Activated naive CD4-positive, alpha-beta T cell (primary cell): ENCODE measurements at places on chromosomes 1 and 21.

- no peak for DNase-seq
These were observed 22.2 kb upstream of the PRSS38 start for GRCh38 chr1:227793079-227793947.

DNA sequence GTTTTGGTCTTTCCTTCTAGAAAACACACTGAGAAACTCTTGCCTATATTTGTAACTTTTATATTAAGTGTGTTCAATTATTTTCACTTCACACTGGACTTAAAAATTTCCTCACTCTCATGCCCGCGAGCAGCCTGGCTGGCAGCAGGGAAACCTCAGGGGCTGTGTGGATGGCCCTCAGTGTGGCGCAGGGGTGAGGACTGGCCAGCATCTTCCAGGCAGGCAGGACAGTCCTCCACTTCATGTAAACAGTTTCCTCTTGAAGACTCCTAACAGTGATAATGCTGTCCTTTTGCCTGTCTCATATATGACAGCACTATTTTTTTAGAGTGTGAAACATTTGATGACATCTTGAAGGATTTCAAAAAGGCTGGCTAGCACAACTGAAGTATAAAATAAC is 618.6 kb downstream of the KIF26B start:
- DNase-seq: no peak

DNA sequence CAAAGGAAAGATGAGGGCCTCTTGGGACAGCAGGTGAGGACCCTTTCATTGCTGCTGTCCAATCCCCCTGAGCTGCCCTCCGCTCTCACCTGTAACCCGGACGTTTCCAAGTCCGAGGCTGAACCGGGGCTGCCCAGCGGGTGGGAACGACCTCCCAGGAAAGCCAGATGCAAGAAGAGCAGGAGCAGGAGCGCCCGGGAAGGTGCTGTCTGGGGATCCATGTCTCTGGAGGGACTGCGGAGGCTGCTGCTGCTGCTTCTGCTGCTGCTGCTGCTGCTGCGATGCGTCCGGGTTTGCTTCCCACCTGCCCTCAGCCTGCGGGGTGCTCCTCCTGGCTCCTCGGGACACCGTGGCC is at the start of gene NPPB:
TSS of gene NPPB (minus strand) at position 333 of the 355 bp plus-strand sequence. CDS start at position 221, 112 bp downstream.
- DNase-seq: no peak

DNA sequence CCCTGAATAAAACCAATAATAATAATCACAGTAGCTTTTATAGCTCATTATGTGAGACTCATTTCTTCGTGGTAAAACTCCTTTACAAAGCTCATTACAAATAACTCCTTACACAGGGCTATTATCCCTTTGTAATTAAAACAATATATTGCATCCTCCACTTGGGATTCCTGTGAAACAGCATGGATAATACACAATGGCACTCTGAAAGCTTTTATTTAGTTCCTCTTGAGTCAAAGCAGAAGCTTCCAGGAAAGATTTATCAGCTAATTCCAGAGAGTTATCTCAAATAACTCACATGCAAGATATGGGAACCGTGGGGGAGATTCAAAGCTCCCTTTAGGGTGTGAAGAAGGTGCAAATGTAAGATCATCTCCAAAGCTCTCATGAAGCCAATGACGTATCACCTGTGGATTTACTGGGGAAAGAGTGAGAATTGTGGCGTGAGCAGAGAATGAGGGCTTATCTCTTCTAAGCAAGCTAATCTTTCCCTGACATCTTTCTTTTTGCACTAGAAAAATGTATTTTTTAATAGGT is 60.4 kb upstream of the GJA5 start:
- DNase-seq: no peak

- DNase-seq: no peak
These were observed 335.7 kb downstream of the CHRM3 start for GRCh38 chr1:239722035-239722434.

- no peak for DNase-seq
These were observed 73.3 kb upstream of the PDE4B start for GRCh38 chr1:65719391-65719790.
